ENCODE measurements at places on chromosomes 3 and 15.

GRCh38 chr3:61961900-61962299, 400.5 kb downstream of the PTPRG start:
- no peaks in the 10 kb centered on the region for H3K36me3 ChIP-seq
- H3K4me3 ChIP-seq = no peak overlapping the region
- no peak for DNase-seq
- H3K4me1 ChIP-seq = no peaks in the 10 kb centered on the region
- H3K27me3 ChIP-seq = no peaks in the 10 kb centered on the region

GRCh38 chr3:146739203-146739671, 134.1 kb upstream of the PLSCR5 start:
- no peaks in the 10 kb centered on the region for H3K4me1 ChIP-seq
- no peak for DNase-seq
- H3K27ac ChIP-seq = no peak overlapping the region
- H3K27me3 ChIP-seq = no peaks in the 10 kb centered on the region
- no peak overlapping the region for H3K4me3 ChIP-seq
- no peaks in the 10 kb centered on the region for H3K36me3 ChIP-seq

GRCh38 chr15:69482686-69483256, 30.2 kb downstream of the RPLP1 start:
- H3K27ac ChIP-seq = no peak overlapping the region
- H3K4me3 ChIP-seq = no peak overlapping the region
- DNase-seq = no peak
- peaks cover 9% of the 10 kb centered on the region for H3K27me3 ChIP-seq
- peaks cover 10% of the 10 kb centered on the region for H3K4me1 ChIP-seq
- no peaks in the 10 kb centered on the region for H3K36me3 ChIP-seq

DNA sequence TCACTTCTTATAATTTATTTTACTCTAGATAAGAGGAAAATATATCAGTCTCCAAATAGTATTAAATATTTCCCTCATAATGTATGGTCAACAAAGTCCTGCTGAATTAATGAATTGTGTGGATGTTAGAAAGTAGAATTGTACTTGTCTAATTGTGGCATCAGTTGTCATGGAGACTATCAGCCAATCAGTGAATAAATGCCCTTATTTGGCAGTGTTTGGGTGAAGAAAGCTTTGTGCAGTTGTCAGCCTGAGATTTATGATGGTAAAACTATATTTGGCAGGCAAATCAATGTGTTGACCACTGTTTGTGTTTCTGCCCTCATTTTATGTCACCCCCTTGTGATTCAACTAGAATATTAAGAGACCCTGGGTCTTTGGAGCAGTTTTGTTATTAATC, 293.6 kb upstream of the MDFIC2 start:
- no peak overlapping the region for H3K27ac ChIP-seq
- DNase-seq = no peak
- no peak overlapping the region for H3K4me3 ChIP-seq
- H3K4me1 ChIP-seq = no peaks in the 10 kb centered on the region

- no peaks in the 10 kb centered on the region for H3K36me3 ChIP-seq
- no peaks in the 10 kb centered on the region for H3K4me1 ChIP-seq
- no peaks in the 10 kb centered on the region for H3K27me3 ChIP-seq
Observed at GRCh38 chr3:51799879-51800749, 21.1 kb upstream of the IQCF6 start.

- no peak overlapping the region for H3K27ac ChIP-seq
- no peaks in the 10 kb centered on the region for H3K4me1 ChIP-seq
- no peak overlapping the region for H3K4me3 ChIP-seq
- no peaks in the 10 kb centered on the region for H3K36me3 ChIP-seq
- no peak for DNase-seq
Observed at GRCh38 chr3:44120721-44121582, 120.7 kb upstream of the TOPAZ1 start.

- H3K4me1 ChIP-seq = peaks cover 73% of the 10 kb centered on the region
- DNase-seq = no peak
- H3K27ac ChIP-seq = no peak overlapping the region
- 0 out of 2 replicates have a peak, but pooled peaks cover 8% of the 10 kb centered on the region for H3K36me3 ChIP-seq
- H3K4me3 ChIP-seq = no peak overlapping the region
- H3K27me3 ChIP-seq = no peaks in the 10 kb centered on the region
Observed at GRCh38 chr15:77064539-77065308, 6.2 kb downstream of the TSPAN3 start.

DNA sequence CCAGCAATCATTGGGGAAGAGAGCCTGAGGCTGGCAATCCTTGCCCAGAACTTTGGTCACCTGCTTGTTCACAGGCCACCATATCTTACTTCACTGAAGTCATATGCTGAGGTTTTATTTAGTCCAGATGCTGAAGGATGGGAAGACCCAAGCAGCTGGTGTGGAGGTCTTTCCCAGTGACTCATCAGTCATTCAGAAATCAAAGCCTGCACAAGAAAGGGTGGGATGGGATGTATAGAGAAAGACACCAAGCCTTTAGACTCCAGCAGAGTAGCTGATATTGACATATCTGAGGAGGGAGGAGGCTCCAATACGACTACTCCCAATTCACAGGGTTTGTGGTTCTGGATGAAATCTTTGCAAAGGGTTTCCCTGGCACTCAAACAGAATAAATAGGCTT, 13.0 kb upstream of the PHLDB2 start:
- H3K27me3 ChIP-seq = no peaks in the 10 kb centered on the region
- H3K4me1 ChIP-seq = no peaks in the 10 kb centered on the region
- no peaks in the 10 kb centered on the region for H3K36me3 ChIP-seq
- DNase-seq = no peak
- H3K27ac ChIP-seq = no peak overlapping the region

All from Karpas-422 (cell line).